ENCODE measurements at places on chromosomes 2 and 18. TPM values are rescaled to one million over a fixed set of nuclear protein-coding genes. Genes with fewer than 3 reads are reported as not detected.

The SMARCAL1 gene
- total RNA-seq, result 25.1 TPM

The CABYR gene
- total RNA-seq, result 5.6 TPM

The CEBPZ gene
- 62.4 TPM for total RNA-seq

The HOXD13 gene
- total RNA-seq, result not detected

GRCh38 chr2:218392891-218393462 lies 6.7 kb upstream of the CTDSP1 start:
- no peak for DNase-seq

GRCh38 chr18:79259218-79259617 lies 136.5 kb upstream of the NFATC1 start:
- DNase-seq, result no peak

- DNase-seq, result no peak
Measured at GRCh38 chr2:235051436-235052260, 99.8 kb downstream of the SH3BP4 start.
